ENCODE measurements at places on chromosomes 13 and 19. TPM values are rescaled to one million over a fixed set of nuclear protein-coding genes. Genes with fewer than 3 reads are reported as not detected.

RYR1 gene
- 1.1 TPM for total RNA-seq

ATP8B3 gene
- 8.6 TPM for total RNA-seq

ZNF419 gene
- total RNA-seq, result 8.8 TPM

FRY gene
- total RNA-seq, result 20.6 TPM

MEDAG gene
- total RNA-seq, result not detected

OR4F17 gene
- total RNA-seq, result not detected

LENG9 gene
- 7.8 TPM for total RNA-seq

MEIS3 gene
- total RNA-seq, result 9.1 TPM

IL27RA gene
- total RNA-seq, result 20.8 TPM

ZNF585A gene
- total RNA-seq, result 8.3 TPM

MAST1 gene
- total RNA-seq, result not detected

OR7A5 gene
- not detected for total RNA-seq

WASF3 gene
- 8.5 TPM for total RNA-seq

CLPTM1 gene
- 92.9 TPM for total RNA-seq

GNG8 gene
- total RNA-seq, result not detected

HCN2 gene
- total RNA-seq, result 0.19 TPM

PROZ gene
- total RNA-seq, result not detected

RPL36 gene
- total RNA-seq, result 294 TPM

ZNF584 gene
- 6.7 TPM for total RNA-seq

CEACAM20 gene
- not detected for total RNA-seq

NDUFA3 gene
- total RNA-seq, result 82.9 TPM

TRPC4 gene
- total RNA-seq, result 0.34 TPM

ZNF626 gene
- 14.5 TPM for total RNA-seq

USHBP1 gene
- 16.6 TPM for total RNA-seq

MEGF8 gene
- 18.4 TPM for total RNA-seq

FUT3 gene
- total RNA-seq, result not detected

GNG7 gene
- 25.9 TPM for total RNA-seq

DZIP1 gene
- 5.1 TPM for total RNA-seq

CFAP97D2 gene
- not detected for total RNA-seq

ARL11 gene
- 8.5 TPM for total RNA-seq

THSD1 gene
- 13.1 TPM for total RNA-seq

ZNF28 gene
- total RNA-seq, result 15.3 TPM

POMP gene
- total RNA-seq, result 53.1 TPM

ZNF628 gene
- 4.4 TPM for total RNA-seq

ZNF559 gene
- 25.9 TPM for total RNA-seq

CACNG6 gene
- total RNA-seq, result not detected

NPAS1 gene
- total RNA-seq, result 2.7 TPM

TEX26 gene
- total RNA-seq, result not detected

TGFBR3L gene
- not detected for total RNA-seq

RHPN2 gene
- total RNA-seq, result 2.0 TPM

FIZ1 gene
- 10.4 TPM for total RNA-seq

PTH2 gene
- not detected for total RNA-seq

FCGBP gene
- total RNA-seq, result 8.7 TPM

NCR1 gene
- 13.7 TPM for total RNA-seq

CD209 gene
- 3.9 TPM for total RNA-seq

TEX29 gene
- total RNA-seq, result 0.54 TPM

NLRP13 gene
- not detected for total RNA-seq

SIX5 gene
- 6.9 TPM for total RNA-seq

ZNRF4 gene
- total RNA-seq, result not detected

F2RL3 gene
- 2.3 TPM for total RNA-seq

UGGT2 gene
- total RNA-seq, result 38.9 TPM

ZNF546 gene
- total RNA-seq, result 12.9 TPM

ZNF302 gene
- total RNA-seq, result 31.6 TPM

LRRC4B gene
- total RNA-seq, result 2.3 TPM

PRR22 gene
- 2.4 TPM for total RNA-seq

LILRA5 gene
- total RNA-seq, result 75.2 TPM

FPR2 gene
- 18.6 TPM for total RNA-seq

Measured in spleen (tissue), 13 donors.